ENCODE measurements at places on chromosomes 2 and 18. TPM values are rescaled to one million over a fixed set of nuclear protein-coding genes. Genes with fewer than 3 reads are reported as not detected.

DNA sequence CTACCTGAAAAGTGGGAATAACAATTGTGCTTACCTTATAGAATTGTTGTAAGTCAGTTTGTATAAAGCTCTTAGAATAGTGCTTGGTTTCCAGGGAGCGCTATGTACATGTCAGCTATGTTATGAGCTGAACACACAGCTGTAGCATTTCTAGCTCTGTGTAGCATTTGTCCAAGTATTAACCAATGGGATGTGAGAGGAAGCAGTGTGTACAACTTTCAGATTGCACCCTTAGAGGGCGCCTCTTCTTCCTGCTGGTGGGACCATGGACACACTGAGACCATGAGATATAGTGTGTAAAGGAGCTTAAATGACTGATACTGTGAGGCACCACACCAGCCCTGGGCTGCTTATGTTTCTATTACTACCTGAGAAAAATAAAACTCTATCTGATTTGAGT is 380.2 kb downstream of the LNPK start:
- no peak overlapping the region for H3K27ac ChIP-seq
- H3K36me3 ChIP-seq: no peaks in the 10 kb centered on the region
- no peak for DNase-seq
- no peaks in the 10 kb centered on the region for H3K4me1 ChIP-seq
- H3K4me3 ChIP-seq: no peak overlapping the region

DNA sequence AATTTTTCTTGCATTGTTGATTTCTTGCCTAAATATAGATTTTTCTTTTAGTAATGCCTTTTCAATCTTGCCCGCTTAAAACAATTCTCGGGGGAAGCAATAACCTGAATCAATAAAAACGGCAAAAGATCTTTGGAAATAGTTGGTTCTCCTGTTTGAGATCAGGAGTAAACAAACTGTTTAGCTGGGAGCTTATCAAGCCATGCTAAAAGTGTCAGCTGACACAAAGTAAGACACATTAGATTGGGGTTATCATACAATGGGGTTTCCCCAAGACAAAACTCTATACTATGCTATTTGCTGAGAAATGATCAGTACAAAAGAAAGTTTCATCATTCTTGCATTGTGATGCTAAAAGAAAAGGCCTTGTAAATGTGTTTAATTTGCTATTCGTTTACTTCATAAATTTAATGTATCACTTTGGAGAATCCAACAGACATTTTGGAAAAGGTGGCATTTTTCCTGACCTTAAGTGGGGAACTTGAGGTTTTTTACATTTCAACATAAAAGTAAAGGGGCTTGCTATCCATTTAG is 46.5 kb downstream of the ATIC start:
- H3K27ac ChIP-seq: no peak overlapping the region
- H3K27me3 ChIP-seq: no peaks in the 10 kb centered on the region
- DNase-seq: no peak
- no peaks in the 10 kb centered on the region for H3K4me1 ChIP-seq
- H3K36me3 ChIP-seq: peaks cover 8% of the 10 kb centered on the region

- no peak for DNase-seq
- H3K27me3 ChIP-seq: no peaks in the 10 kb centered on the region
- no peaks in the 10 kb centered on the region for H3K4me1 ChIP-seq
- H3K27ac ChIP-seq: no peak overlapping the region
- no peak overlapping the region for H3K4me3 ChIP-seq
- no peaks in the 10 kb centered on the region for H3K36me3 ChIP-seq
Observed at GRCh38 chr2:98539056-98539735, 69.1 kb downstream of the COA5 start.

Gene SLC25A52
- not detected for total RNA-seq

Gene TCF23
- not detected for total RNA-seq
